NK-92 treated with Interleukin-12 subunit alpha and Interleukin-12 subunit beta, amount 100 ng/mL, for 24 hours (cell line): ENCODE measurements at places on chromosomes 13 and 19.
A peak's percentile ranks its signal among the peaks of the same experiment; 100 is the strongest.

GRCh38 chr13:44051405-44051804 is 171.7 kb downstream of the LACC1 start:
- no peak for DNase-seq

GRCh38 chr19:10270180-10270615 is 722 bp upstream of the ICAM1 start:
- peak; percentile 89 for DNase-seq

GRCh38 chr19:43505941-43506340 is 1.4 kb upstream of the PHLDB3 start:
- no peak for DNase-seq

GRCh38 chr19:988081-988480 is 3.9 kb downstream of the WDR18 start:
- no peak for DNase-seq

DNA sequence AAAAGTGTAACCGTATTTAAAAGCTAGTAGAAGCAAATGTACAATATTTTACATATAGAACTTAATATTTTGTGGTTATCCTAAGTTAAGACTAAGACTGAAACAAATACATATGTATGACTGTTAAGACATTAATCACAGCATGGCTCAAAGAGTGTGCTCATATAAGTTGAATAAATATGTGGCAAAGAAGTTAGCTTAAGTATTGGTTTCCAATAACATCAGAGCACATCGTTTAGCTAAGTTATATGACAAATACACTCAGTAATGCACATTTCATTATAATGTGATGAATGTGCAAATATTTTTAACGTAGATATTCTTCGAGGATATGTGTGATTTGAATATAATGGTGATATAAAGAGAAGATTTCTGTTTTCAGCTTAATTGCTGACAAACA is 253.8 kb downstream of the SLITRK5 start:
- no peak for DNase-seq

DNA sequence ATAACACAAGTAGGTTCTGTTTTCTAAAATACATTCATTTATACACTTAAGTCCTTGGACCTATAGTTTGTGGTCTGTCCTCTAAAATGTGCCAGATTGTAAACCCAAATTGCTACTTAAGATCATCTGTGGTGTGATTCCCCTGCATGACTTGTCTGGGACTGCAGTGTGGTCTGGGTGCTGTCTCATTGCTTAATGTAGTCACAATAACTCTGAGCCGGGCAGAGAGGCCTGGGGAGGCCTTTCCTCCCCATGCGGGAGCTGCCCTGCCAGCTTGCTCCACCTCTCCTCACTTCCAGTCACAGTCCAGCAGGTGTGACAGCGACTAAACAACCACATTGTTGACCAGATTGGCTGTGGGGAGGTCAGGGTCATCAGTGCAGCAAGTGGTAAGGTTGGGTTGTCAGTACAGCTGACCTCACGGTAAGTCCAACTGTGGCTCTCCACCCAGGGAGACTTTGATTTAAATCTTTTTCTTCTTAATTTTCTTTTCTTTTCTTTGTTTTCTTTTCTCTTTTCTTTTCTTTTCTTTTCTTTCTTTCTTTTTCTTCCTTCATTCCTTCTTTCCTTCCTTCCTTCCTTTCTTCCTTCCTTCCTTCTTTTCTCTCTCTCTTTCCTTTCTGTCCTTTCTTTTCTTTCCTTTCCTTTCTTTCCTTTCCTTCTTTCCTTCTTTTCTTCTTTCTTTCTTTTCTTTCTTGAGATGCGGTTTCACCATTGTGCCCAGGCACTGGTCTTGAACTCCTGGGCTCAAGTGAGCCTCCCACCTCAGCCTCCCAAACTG is 4.4 kb upstream of the TUBA3C start:
- no peak for DNase-seq

DNA sequence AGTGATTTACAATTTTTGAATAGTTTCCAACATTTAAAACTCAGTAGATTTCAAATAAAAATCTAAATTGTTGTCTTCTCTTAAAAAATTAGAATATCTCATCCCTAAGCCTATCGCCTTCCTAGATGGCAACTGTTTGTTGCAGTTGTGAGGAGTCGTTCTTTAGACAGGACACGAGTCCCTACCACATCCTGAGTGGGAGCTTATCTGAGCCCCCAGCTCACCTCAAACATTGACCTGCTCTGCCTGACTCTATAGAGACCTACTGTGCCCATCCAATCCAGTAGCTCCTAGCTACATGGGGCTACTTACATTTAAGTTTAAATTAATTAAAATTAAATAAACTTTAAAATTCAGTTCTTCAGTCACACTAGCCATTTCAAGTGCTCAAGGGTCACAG is 434.7 kb downstream of the FOXO1 start:
- DNase-seq = no peak

DNA sequence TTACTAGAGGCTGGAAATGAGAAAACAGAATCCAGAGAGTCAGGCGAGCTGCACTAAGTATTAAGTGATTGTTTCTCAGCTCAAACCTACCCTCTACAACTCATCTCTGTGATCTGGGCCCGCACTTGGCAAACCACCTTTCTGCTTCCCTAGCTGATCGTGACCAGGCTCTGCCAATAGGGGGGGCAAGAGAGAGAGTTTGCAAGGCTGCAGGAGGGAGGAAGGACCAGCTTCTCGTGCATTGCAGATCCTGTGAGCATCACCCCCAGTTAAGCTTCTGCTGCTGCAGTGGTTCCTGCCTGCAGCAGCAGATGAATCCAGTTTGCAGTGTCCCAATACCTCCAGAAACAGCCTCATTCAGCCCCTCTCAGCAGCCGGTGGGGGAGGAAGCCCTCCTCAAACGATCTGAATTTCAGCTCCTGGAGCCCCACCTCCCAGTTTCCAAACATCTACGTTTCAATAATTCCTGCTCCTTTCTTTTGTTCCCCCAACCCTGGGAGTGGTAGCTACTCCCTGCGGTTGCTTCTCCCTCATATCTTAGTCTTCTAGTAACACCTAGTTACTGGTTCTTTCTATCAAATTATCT is 20.0 kb downstream of the XRCC1 start:
- DNase-seq = peak; percentile 52

DNA sequence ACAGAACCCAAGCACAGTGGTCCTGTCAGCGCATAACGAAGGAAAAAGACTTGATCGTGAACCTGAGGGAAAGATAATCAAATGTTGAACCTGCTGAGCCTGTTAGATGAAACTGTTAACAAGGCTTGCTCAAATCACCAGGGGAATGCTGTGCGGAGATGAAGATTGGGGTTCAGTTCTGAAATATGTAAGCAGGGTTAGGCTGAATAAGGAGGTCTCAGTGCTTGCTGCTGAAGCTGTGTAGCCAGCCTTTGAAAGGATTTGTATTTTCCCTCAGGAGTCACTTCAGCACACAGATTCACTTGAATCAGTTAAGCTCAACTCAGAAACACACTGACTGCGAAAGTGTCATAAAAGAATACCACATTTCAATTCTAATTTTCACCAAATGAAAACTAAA is 793.5 kb downstream of the OLFM4 start:
- no peak for DNase-seq

DNA sequence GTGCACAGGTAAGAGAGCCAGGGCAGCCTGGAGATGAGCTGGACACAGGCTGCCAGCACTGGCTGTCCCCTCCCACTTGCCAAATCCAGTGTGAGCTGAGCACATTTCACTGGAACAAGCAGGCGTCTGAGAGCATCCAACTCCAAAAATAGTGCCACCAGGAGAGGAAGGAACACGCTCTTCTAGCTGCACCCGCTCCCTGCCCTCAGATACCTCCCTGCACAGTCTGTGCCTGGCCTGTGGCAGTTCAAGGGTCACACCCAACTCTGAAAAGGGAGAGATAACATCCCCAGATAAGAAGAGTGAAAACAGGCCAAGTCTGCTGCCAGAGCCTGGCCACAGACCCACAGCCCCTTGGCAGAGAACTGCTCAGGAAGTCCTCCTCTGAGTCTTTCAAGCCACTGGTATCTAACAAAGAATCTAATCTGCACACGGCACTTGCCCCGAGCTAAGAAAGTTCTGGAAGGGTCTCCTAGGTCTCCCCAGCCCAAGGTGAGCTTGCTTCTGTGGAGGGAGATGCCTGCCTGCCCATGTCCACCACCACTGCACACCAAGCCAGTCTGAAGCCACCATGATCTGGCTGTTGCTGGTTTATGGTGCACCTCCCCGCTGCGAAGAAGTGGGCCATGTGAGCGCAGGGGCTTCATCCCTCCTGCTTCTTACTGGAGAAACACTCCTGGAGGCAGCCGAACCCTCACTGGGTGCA is 14.7 kb downstream of the ELL start:
- no peak for DNase-seq

GRCh38 chr13:97627566-97627965 is 193.6 kb downstream of the RAP2A start:
- no peak for DNase-seq

GRCh38 chr19:35248310-35249145 is at the start of gene LSR:
Gene LSR, plus strand, starts transcription at chr19:35249002. Its CDS starts 21 bp downstream, at chr19:35249023.
- no peak for DNase-seq

DNA sequence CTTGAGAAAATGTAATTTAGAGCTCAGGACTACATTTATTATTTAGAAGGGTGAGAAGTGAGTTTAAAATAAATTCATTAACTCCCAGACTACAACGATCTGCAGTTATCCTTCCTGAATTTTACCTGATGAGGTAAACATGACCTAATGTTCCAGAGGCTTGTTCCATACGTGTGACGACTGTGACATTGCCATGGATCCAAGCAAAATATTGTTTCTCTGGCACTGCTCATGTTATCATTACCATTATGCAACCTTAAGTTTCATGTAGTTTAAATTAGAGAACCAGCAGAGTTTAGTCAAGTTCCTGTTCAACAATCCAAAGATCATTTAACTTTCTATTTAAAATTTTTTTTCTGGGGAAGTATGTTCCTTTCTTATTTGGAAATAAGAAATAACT is 279.6 kb downstream of the KLF5 start:
- no peak for DNase-seq

DNA sequence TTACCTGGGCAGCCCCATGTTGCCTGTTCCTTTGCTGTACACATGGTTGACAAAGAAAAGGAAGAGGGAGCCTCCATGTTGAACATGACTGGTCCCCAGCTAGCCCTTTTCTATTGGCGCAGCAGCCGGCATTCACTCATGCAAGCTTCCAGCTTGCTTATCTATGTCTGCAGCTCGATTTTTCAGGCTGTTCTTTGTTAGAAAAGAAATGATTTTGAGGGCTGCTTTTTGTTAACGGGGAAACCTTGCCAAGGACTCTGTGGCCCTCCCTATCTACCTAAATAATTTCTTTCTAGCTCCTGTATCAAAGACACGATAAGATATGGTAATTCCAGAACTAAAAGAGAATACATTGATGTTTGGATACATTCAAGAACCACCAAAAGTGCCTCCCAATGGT is 20.4 kb upstream of the ADGRE2 start:
- DNase-seq = no peak

GRCh38 chr19:6769006-6769619 is 1.9 kb upstream of the SH2D3A start:
- no peak for DNase-seq

DNA sequence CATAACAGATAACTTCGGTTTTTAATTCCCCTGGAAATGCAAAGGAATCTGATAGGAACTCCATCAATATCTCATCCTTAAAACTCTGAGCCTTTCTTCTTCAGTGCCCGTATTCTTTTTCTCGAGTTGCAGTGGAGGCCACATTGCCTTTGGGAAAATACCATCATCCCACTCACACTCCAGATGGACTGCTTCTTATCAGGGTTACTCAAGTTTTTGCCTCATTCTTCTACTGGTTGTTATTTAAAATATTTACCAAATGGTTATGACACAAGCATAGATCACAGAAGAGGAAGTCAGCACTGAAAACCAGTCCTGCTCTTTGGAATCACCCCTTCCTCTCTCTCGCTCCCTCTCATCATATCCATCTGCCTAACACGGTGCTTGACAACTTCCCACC is 1020.5 kb upstream of the SLC10A2 start:
- DNase-seq = no peak

GRCh38 chr19:407511-408440 is 1.2 kb downstream of the C2CD4C start:
- DNase-seq = no peak

DNA sequence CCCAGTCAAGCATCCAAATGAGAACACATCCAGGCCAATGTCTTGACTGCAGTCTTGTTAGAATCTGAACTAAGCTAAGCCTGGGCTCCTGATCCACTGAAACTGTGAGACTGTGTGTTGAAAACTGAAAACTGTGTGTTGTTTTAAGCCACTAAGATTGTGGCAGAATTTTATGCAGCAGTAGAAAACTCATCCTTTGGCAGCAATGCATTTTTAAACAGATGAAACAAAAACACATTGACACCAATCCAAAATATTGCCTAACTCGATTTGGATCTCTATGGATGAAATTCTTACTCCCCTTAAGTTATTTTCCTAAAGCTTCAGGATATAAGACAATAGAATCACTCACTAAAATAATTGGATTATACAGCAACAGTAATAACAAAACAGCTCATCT is 202.3 kb upstream of the KLF12 start:
- no peak for DNase-seq

GRCh38 chr19:2569596-2570465 is 93.9 kb downstream of the GADD45B start:
- DNase-seq = no peak

DNA sequence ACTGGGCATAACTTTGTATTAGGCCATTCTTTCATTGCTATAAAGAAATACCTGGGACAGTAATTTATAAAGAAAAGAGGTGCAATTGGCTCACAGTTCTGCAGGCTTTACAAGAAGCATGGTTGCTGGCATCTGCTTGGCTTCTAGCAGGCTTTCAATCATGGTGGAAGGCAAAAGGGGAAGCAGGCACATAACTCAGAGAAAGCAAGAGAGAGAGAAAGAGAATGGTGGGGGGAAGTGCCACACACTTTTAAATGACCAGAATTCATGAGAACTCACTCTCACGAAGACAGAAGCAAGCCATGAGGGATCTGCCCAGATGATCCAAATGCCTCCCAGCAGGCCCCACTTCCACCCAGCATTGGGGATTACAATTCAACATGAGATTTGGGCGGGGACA is 179.7 kb downstream of the SPRY2 start:
- DNase-seq = no peak

DNA sequence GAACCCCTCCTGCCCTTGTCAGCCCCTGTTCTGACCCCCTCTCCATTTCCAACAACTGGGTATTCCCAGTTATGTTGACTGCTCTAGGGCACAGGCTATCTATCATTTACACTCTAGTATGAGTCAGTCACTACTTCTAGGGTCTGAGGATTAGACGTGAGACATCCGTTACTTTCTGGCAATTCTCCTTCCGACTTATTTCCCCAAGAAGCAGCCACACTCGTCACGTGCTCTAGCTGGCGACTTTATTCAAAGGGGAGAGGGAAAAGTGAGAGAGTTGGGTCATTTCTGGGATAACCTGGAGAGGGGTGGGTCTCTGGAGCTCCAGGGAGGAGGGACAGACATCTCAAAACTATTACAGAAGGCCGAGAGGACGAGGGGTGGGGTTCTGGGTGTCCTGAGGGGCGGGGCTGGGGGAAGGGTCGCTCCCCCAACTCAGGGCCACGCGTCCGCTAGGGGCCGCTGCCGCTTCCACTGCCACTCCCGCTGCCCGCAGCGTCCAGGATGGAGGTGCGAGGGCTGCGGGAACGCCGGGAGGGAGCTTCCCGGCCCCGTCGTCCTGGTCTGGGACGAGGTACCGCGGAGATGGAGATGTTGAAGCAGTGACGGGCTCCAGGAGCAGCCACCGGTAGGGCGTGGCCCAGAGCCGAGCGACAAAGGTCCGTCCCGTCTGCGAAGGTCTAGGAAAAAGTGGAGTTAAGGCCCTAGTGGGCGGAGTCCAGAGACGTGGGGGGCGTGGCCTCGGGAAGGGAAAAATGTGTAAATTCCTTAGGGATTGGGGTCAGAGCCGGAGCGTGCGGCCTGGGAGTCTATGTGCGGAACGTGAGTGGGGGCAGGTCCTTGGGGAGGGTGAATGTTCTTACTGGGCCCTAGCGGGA is 8.9 kb downstream of the RTBDN start:
- DNase-seq = no peak

GRCh38 chr19:34847393-34847792 is 74.4 kb upstream of the ZNF599 start:
- no peak for DNase-seq
